ENCODE measurements at places on chromosomes 1 and 21.

DNA sequence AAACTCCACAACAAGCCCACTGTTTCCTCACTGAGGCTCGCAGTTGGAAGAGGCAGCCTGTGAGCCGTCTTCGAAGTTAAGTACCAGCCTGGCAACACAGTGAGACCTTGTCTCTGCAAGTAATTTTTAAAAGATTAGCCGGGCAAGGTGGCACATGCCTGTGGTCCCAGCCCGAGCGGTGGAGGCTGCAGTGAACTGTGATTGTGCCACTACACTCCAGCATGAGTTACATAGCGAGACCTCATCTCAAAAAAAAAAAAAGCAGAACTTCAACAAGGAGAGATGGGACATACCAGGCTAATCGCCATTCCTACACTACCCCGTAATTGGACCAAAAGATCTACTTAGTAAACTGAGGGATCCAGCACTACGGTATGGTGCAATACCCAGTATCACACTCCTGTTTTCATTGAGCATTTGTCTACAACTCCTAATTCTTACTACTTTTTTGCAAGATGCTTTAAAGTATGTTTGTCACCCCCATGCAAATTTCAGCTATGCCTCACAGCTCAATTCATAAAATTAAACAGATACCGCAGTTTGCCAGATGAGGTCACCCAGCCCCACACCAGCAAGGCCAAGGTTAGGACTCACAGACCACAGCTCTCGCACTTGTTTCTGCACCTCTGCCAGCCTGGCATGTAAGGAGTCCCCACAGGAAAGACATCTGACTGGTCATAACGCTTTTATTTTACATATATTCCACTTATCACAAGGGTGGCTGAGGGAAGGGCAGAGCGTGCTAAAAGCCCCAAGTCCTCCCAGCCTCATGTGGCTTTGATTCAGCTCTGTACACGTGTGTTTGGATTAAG lies 21.0 kb downstream of the SDE2 start:
- DNase-seq, result no peak

- no peak for DNase-seq
These were observed 279.1 kb upstream of the C1orf105 start for GRCh38 chr1:172141341-172141881.

- no peak for DNase-seq
These were observed 189.6 kb downstream of the NRIP1 start for GRCh38 chr21:14875186-14875585.

DNA sequence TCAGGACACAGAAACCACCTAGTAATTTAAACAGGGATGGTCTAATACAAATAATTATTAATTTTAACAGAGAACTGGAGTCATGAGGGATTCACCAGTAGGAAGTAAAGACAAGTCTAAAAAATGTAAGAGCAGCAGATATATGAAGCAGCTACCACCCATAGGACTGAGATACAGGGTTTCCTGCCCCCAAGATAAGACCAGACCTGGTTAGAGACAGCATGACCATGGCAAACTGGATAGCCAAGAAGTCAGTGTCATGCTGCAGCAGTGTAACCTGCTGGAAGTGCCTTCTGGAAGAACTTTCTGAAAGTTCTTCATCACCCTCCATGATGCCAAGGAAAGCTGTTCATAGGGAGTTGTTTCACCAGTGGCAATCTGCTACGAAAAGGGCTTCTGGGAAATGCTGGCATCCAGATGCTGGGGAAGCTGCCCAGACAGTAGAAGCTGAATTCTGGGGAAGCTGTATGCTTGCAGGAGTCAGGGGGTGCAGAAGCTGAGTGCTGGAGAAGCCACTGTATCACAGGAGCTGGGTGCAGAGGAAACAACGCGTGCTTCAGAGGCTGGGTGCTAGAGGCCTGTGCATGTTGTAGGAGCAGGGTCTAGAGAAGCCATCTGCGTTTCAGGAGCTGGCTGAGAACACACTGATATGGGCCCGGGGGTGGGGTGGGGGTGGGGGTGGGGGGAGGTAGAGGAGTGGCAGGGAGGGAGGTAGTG lies 356.4 kb downstream of the DISC1 start:
- no peak for DNase-seq

DNA sequence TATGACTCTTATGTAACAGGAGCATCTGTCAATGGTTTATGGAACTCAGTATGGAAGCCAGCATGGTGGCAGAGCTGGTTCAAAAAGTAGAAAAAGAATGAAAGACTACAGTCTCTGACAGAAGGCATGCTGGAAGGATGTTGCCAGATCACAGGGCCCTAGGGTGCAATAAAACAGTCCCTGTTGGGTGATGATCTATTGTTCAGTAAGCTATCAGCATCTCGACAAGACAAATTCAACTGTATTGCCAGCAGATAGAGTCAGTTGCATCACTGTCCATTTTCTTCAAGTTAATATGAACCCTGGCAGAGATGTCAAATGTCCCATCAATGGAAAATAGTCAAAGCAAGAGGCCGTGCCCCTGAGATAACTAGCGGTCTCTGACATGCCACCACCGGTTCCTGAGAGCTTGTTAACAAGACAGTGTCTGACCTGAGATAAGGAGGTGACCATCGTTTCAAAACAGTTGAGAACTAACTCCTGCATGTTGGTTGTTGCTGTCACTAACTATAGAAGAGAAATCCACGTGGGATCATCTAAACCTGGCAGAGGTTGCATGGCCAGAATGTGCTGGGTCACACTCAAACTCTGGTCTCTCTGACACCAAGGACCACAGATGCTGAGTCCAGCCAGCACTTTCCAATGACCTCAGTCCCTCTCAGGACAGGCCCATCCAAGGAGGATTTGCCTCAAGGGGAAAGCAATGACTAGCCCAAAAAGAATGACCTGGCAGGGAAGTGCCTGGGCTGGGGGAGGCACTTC lies 125.9 kb downstream of the RIPK4 start:
- DNase-seq, result peak; percentile 47

- DNase-seq, result peak; percentile 99
These were observed 24.9 kb upstream of the GRHL3 start for GRCh38 chr1:24294228-24294672.

GRCh38 chr1:209884665-209885117 lies 53.3 kb upstream of the SYT14 start:
- peak; percentile 99 for DNase-seq

DNA sequence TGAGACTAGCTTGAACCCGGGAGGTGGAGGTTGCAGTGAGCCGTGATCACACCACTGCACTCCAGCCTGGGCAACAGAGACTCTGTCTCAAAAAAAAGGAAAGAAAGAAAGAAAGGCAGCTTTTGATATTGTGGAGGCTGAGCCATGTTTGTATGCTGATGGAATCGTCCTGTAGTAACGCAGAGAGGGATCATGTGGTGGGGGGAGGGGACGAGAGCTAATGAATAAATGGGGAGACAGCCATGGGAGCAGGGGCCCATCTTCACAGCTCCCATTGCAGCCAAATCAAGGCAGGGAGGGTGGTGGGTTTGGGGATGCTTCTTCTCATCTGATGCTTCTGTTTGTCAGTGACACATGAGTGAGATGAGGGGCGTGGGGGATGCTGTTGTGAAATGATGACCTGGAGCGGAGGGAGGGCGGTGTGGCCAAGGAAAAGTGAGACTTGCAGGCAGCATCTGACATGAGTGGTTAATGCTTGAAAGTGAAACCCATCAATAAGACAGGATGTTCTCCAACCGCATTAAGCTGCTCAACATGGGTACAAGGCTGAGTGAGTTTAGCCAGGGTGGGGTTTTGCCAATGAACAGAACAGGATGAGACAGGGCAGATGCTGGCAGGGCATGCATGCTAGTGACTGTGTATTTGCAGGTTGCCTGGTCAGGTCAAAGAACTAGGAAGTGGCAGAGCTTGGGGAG lies 16.7 kb downstream of the SPATA21 start:
- DNase-seq, result no peak

- DNase-seq, result no peak
These were observed 118.2 kb downstream of the LEPR start for GRCh38 chr1:65538664-65539063.

- peak; percentile 37 for DNase-seq
These were observed 299.8 kb downstream of the DISC1 start for GRCh38 chr1:231926340-231926739.

GRCh38 chr1:26790551-26790953 lies 2.8 kb downstream of the PIGV start:
- no peak for DNase-seq

- no peak for DNase-seq
These were observed 94.5 kb upstream of the F3 start for GRCh38 chr1:94636100-94636499.

- DNase-seq, result no peak
These were observed 46.4 kb upstream of the SCCPDH start for GRCh38 chr1:246677842-246678241.

DNA sequence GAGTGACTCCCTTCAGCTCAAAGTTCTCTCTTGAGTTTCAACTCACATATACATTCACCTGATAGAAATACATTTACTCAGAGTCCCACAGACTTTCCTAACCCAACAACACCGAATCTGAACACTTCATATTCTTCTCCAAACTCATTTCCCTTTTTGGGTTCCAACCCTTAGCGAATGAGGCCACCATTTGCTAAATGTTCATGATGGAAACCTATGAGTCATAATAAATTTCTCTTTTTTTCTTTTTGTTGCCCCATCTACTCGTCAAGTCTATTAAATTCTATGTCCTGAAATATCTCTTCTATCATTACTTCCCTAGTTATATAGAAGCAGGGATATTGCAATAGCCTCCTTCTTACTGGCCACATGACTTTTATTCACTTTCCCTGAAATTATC lies 100.1 kb downstream of the HLX start:
- no peak for DNase-seq

DNA sequence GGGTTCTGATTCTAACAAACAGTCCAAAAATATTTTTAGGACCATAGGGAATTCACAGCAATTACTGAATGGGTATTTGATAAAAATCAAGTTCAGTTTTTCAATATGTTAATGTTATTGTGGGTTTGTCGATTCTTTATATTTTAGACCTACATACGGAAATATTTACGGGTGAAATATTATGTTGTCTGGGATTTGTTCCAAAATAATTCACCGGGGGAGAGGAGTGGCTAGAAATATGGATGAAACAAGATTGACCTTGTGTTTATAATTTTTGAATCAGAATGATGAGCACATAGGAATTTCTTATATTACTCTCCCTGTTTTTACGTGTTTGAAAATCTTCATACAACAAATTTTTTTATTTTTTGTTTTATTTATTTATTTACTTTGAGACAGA lies 56.7 kb upstream of the USP1 start:
- DNase-seq, result no peak

DNA sequence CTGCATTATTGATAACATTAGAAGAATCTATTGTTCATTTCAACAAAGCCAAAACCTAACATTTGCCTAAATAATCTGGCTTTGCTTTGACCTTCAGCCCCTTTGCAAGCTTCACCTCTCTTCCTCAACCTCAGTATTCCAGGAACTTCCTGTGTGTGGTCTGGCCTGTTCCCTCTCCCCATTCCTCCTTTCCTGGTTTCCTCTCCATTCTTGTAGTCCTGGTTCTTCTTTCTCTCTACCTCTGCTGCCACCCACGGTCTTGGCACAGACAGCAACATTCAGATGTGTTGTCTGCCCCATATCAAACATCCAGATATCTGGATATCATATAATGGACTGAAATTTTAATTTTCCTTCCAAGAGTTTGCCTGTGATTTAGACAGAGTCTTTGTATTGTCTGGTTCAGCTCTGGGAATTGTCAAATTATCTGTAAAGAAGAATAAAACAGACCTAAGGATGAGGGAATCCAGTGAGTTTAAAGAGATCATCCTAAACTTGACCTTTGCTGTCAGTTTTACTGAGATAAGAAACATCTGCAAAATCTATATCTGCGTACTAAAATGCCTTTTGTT lies 148.1 kb upstream of the KCTD3 start:
- no peak for DNase-seq

DNA sequence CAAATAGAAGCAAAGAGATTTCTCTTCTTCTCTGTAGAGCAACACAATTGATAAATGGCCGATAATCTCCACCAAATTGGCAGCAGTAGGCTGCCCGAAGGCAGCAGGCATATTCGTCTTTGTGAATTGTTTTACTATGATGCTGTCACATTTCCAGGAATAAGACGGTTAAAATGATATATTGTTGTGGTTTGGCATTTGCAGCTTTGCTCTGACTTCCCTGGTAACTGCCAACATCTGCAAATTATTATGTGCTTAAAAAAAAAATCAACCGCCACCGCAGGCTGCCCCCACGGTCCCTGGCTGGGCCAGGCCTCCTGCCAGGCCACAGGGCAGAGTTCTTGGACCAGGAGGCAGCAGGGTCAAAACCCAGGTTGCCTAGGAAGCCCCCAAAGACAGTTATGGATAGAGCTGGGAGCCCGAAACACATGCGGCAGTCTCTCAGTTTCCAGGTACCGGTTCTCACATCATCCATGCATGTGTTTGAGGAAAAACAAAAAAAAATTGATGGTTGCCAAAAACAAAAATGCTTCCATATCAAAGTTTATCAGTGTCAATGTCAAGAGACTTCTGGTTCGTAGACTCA lies 179.3 kb downstream of the ETS2 start:
- peak; percentile 28 for DNase-seq

DNA sequence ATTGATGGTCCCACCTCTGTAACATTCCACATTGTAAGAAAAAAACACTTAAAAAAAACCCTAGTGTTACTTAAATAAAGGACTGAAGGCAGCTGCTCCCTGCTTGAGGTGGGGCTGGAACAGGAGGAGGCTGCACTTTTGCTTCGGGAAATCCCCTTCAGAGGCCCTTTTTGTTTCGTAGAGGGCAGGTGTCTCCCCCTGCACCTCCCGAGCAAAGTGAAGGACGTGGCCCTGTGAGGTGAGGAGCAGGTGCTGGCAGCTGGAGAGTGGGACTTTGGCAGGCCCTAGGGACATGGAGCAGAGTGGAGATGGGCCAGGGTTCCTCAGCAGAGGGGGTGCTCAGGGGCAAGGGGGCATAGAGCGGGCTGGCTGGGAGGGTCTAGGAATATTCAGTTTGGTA lies 33.4 kb upstream of the WNT4 start:
- DNase-seq, result no peak

DNA sequence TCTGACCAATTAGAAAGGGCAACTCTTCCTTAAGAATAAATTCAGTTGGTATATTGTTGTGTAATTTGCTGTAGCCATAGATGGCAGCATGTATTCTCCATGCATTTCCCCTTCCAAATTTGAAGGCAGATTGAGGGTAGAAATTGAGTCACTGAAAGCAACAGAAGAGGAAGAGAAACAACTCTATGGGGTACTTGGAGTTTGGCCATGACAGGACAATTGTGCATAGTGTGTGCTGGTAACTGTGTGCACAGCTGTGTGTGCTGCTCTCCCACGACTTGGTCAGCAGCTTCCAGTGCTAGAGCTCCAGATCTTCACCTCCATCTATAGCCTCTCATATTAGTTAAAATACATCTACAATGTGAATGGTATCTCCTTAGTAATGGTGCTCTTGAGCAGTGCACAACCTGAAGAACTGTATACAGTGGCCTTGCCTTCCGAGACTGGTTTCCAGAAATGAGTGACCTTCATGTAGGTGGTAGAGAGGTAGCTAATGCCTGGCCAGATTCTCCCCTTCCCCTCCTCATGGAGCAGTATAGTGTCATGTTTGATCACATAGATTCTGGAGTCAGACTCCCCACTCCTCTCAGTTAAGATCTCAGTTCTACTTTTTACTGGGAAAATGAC lies 882 bp upstream of the FCAMR start:
- DNase-seq, result no peak

- no peak for DNase-seq
These were observed 6.7 kb upstream of the ZBTB18 start for GRCh38 chr1:244044423-244044822.
